Hair follicular keratinocyte (primary cell): ENCODE measurements at places on chromosomes 11 and 22. TPM values are rescaled to one million over a fixed set of nuclear protein-coding genes. Genes with fewer than 3 reads are reported as not detected.

Gene RHOD
- total RNA-seq, result 234 and 269 TPM in 2 replicates

Gene ASRGL1
- 0.19 TPM in 1 of 2 replicates, not detected in the other for total RNA-seq

Gene TRIM49
- not detected in 2 replicates for total RNA-seq

Gene KRTAP5-9
- not detected in 2 replicates for total RNA-seq

Gene TMEM41B
- total RNA-seq, result 55.2 and 60.7 TPM in 2 replicates

Gene ZNF214
- total RNA-seq, result 1.1 and 2.1 TPM in 2 replicates

Gene TSKU
- 68.0 and 74.1 TPM in 2 replicates for total RNA-seq

Gene EIF3L
- total RNA-seq, result 333 and 393 TPM in 2 replicates

Gene OOSP4A
- total RNA-seq, result not detected in 2 replicates

Gene PDE2A
- total RNA-seq, result 1.5 and 3.9 TPM in 2 replicates

Gene NCAPD3
- total RNA-seq, result 10.2 and 17.2 TPM in 2 replicates

Gene RASGRP2
- 2.1 TPM in 1 of 2 replicates, not detected in the other for total RNA-seq

Gene NXPE1
- not detected in 2 replicates for total RNA-seq

Gene LDLRAD3
- 7.1 and 8.4 TPM in 2 replicates for total RNA-seq

Gene HPX
- total RNA-seq, result 0.31 TPM in 1 of 2 replicates, not detected in the other

Gene SLC25A22
- 19.0 and 21.6 TPM in 2 replicates for total RNA-seq

Gene CECR2
- total RNA-seq, result under 0.01 and 0.04 TPM in 2 replicates

Gene P2RX3
- not detected in 2 replicates for total RNA-seq

Gene TRIM48
- not detected in 2 replicates for total RNA-seq
